ENCODE measurements at places on chromosomes 12 and 14. TPM values are rescaled to one million over a fixed set of nuclear protein-coding genes. Genes with fewer than 3 reads are reported as not detected.

DNA sequence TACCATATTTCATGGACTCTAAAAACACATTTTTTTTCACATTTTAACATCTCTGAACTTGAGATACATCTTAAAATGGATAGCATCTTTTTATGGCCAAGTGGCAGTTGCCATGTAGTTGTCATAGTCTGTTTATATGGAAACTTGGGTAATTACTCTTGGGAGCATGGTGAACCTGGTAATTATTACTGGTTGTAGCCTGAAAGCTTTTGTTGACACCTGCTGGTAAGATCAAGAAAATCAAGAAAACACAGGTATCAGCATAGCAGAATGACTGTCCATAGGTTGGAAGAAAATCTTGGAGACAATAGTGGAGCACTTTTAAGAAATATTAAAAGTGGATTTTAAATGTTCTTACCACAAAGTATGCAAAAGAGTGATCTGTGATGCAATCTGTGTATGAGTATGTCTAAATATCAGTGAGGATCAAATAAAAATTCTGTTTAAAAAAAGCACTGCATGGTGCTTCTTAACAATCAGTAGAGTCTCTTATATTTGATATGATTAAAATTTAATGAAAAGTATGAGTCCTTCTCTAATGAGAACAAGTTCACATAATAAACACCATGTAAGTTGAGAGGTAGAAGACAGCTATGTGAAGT is 44.2 kb downstream of the TTC8 start:
- H3K36me3 ChIP-seq = peaks cover 6% of the 10 kb centered on the region
- no peak overlapping the region for H3K27ac ChIP-seq
- DNase-seq = no peak

DNA sequence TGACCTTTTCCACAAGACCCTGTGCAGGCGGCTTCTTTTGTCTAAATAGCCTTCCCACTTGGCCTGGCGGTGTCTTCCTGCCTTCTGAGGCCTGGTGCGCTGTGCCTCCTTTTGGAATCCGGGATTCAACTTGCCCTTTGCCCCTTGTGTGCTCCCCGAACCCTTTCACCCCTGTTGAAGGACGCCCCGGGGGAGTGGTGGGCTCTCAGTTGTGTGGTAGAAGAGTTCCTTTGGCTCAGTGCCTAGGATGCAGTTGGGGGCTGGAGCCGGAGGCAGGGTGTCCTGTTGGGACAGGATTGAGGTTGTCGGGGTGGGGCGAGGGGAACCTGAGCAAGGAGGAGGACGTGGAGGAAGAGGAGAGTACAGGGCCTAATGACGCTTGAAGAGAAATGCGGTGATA is 34.5 kb downstream of the KLC1 start:
- H3K27me3 ChIP-seq = no peaks in the 10 kb centered on the region
- peak overlapping the region; percentile 75 for H3K27ac ChIP-seq
- no peak for DNase-seq

DNA sequence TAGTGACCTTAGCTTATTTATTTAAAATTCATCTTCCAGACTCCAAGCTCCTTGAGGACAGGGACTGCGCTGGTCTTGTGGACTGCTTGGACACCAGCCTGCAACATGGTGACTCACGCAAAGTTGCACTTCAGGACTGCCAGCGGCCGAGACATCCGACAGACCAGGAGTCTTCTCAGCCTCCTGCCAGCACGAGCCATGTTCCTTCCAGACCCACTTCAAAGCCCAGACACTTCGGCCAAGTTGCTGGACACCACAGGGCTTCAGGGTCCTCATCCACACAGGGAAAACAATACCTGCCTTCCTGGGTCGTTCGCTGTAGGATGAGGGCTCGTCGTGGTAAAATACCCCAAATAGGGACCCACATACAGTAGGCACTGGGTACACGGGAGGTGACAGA is 88.7 kb downstream of the BCL11B start:
- H3K4me3 ChIP-seq = no peak overlapping the region
- H3K27ac ChIP-seq = no peak overlapping the region
- H3K4me1 ChIP-seq = no peaks in the 10 kb centered on the region
- H3K36me3 ChIP-seq = no peaks in the 10 kb centered on the region

DNA sequence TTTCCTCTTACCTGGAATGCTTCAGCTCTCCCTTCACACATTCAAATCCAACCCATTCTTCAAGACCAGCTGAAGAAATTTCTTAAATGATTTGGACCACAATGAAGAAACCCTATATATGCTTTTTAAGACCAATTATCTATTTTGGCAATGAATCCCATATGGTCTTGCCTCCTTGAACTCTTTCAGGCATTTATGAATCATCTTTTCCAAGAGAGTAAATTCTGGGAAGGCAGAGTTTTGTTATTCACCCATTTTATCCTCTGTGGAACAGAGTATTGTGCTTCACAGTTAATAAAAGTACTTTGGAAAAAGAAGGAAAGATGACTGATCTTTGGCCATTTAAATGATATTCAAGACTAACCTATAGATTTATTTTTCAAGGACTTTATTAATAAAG is 14.0 kb downstream of the GIT2 start:
- H3K4me1 ChIP-seq = no peaks in the 10 kb centered on the region
- no peak for DNase-seq
- no peak overlapping the region for H3K27ac ChIP-seq
- H3K27me3 ChIP-seq = no peaks in the 10 kb centered on the region
- H3K36me3 ChIP-seq = peaks cover 89% of the 10 kb centered on the region

Gene ASB2
- 14.9 TPM for total RNA-seq

DNA sequence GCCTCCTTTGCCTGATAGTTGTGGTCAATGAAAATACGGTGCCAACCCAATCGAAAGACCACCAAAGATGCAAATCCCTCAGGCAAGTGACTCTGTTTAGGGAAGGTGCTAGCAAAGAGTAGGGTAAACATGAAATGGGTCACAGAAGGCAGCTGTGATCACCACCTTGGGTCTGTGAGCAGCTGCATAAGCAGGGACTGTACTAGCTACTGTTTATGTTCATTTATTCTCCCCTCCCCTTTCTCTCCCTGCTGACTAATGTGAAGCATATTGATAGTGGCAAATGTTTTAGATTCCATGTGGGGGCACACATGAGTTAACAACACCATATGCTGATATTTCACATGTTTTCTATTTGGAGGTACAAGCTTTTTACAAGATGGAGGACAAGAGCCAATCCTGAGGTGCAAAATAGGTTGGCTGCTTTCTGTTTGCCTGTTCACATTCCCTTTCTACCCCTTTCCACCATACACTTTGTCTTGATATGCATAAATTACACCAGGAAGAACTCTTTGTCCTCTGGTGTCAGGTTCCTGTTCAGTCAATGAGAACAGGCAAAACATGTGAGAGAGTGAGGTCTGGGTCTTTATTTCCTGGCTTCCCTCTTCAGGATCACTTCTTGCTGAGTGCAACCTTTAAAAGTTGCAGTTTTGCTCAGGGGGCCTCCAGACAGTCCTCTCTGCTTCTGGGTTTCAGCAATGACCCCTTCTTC is 71.1 kb downstream of the AVPR1A start:
- H3K4me1 ChIP-seq = peaks cover 9% of the 10 kb centered on the region
- H3K4me3 ChIP-seq = no peak overlapping the region
- H3K27ac ChIP-seq = no peak overlapping the region
- no peaks in the 10 kb centered on the region for H3K36me3 ChIP-seq
- no peaks in the 10 kb centered on the region for H3K27me3 ChIP-seq
- no peak for DNase-seq

- H3K4me1 ChIP-seq = no peaks in the 10 kb centered on the region
- no peak overlapping the region for H3K4me3 ChIP-seq
- no peaks in the 10 kb centered on the region for H3K36me3 ChIP-seq
- no peak for DNase-seq
- H3K27ac ChIP-seq = no peak overlapping the region
Measured at GRCh38 chr14:98218218-98218617, 1053.8 kb downstream of the BCL11B start.

Gene SYCP3
- total RNA-seq = not detected

- no peak overlapping the region for H3K4me3 ChIP-seq
- H3K4me1 ChIP-seq = no peaks in the 10 kb centered on the region
- no peaks in the 10 kb centered on the region for H3K27me3 ChIP-seq
- DNase-seq = no peak
Measured at GRCh38 chr12:117125272-117125613, 26.0 kb upstream of the TESC start.

DNA sequence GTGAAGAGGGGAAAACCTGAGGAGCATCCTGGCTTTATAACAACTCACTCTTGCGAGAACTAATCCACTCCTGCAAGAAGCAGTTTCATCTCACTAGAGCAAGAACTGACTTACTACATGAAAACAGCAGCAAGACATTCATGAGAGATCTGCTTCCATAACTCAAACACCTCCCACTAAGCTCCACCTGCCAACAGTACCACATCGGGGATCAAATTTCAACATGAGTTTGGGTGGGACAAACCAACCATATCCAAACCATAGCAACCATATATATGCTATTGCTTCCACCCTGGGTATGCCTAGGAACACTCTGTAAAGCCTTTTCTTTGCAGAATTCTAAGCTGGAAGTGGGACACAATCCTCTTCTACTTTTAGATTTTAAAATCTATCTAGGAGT is 13.9 kb upstream of the AVPR1A start:
- no peak overlapping the region for H3K27ac ChIP-seq
- no peak overlapping the region for H3K4me3 ChIP-seq
- no peaks in the 10 kb centered on the region for H3K4me1 ChIP-seq
- no peaks in the 10 kb centered on the region for H3K36me3 ChIP-seq
